Liver (tissue), 10 donors: ENCODE measurements at places on chromosomes 2 and 18.

DNA sequence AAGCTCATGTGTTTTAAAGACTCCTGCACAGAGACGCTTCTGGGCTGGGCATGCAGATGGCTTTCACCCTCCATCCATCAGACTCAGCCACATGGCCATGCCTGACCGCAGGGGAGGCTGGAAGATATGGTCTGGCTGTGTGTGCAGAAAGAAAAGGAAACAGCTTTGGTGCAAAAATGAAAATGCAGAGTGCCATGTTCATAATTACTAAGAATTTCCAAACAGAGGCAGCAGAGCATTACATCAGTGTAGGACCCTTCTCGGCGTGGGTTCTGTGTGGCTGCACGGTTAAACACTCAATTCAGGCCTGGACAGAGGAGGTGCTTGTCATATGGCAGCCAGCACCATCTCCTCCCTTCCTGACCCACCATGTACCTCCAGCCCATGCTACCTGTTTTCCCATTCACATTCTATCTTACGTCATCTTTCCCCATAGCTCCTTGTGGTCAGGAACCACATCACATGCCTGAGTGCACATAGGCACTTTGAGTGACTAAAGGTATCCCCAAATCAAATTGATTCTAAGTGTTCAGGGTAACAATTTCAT is 200.3 kb upstream of the ID2 start:
- no peak for DNase-seq

DNA sequence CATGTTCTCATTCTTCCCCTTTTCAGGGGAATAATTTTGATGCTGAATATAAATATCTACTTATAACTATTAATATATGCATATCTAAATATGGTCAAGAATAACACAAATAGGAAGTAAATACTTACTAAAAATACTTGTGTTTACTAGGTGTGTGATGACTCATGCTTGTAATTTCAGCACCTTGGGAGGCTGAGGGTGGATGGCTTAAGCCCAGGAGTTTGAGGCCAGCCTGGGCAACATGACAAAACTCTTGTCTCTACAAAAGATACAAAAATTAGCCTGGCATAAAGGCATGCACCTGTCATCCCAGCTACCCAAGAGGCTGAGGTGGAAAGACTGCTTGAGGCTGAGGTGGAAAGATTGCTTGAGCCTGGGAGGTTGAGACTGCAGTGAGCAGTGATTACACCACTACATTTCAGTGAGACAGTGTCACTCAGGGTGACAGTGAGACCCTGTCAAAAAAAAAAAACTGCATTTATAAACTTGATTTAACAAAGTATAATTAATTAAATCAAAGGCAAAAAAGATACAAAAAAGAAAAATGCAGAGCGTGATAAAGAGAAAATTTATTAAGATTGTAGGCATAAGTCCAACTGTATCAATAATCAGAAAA is 703.1 kb upstream of the VRK2 start:
- DNase-seq: no peak

- DNase-seq: no peak
Measured at GRCh38 chr18:45889419-45890064, 64.1 kb downstream of the SIGLEC15 start.

GRCh38 chr2:147173798-147174197 is 671.0 kb upstream of the ACVR2A start:
- DNase-seq: no peak

GRCh38 chr2:123913143-123913735 is 111.8 kb upstream of the CNTNAP5 start:
- no peak for DNase-seq
